ENCODE measurements at places on chromosomes 5 and 9. TPM values are rescaled to one million over a fixed set of nuclear protein-coding genes. Genes with fewer than 3 reads are reported as not detected.

GRCh38 chr9:104604801-104605200 lies 626 bp downstream of the OR13C2 start:
- DNase-seq: no peak

- DNase-seq: no peak
These were observed 840.7 kb upstream of the EDIL3 start for GRCh38 chr5:85225388-85225787.

DNA sequence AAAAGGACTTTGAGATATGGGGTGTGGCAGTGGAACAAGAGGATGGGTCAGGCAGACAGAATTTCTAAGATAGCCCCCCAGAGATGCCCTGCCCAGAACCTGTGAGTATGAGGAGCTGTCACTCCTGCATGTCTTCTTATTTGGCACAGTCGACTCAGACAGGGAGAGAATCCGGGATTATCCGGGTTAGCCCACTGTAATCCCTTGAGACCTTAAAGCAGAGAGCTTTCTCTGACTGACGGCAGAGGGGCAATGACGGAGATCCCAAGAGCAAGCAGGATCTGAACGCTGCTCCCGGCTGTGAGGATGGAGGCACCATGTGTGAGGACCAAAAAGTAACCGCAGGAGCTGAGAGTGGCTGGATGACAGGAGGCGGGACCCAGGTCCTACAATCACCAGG lies 8.8 kb upstream of the NHP2 start:
- DNase-seq: no peak

- no peak for DNase-seq
These were observed 293.9 kb upstream of the TARS1 start for GRCh38 chr5:33146881-33147280.

PCDHGB3 gene
- polyA plus RNA-seq: 0.74 TPM

DNA sequence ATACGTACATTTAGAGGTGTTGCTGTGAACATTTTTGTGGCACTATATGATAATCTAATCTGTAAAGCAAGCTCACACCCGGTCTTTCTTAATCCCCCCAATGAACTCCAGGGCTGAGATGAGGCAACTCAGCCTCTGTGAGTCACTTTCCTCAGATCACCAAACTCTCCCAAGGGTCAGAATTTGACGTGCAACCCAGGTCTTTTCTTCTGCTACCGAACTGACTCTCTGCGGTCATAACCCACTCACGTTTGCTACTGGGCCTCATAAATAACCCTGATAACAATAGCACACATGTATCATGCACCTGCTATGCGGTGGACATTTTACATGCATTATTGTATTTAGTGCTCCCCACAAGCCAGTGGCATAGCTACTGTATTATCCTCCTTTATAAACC lies 153.1 kb downstream of the DROSHA start:
- no peak for DNase-seq

DNA sequence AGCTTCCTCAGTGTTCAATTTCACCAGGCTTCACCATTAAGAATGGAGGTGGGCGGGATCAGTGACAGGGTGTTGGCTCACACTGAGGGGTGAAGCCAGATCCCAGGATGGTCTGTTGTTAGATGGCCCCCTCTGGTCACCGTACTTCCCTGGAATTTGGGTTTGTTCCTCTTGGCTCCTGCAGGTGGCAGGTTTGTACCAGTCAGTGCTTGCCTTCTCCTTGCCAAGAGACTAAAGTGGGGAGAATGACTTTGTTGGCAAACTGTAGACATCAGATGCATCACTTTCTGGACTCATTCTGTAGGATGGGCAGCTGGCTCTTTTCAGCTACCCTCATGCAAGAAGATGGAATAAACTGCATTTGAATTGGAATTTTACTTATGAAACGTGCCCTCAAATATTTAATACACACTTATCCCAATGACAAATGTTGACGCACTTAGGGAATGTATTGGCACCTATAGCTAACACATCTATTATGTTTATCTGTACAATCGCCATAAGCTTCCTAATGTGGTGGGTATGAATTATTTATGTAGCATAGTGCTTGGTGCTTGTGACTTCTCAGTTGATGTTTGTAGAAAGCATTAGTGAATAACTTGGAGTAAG lies 31.4 kb upstream of the ANKRD55 start:
- peak; percentile 32 for DNase-seq

GRCh38 chr9:132163457-132163875 lies 1.6 kb downstream of the NTNG2 start:
- no peak for DNase-seq

DNA sequence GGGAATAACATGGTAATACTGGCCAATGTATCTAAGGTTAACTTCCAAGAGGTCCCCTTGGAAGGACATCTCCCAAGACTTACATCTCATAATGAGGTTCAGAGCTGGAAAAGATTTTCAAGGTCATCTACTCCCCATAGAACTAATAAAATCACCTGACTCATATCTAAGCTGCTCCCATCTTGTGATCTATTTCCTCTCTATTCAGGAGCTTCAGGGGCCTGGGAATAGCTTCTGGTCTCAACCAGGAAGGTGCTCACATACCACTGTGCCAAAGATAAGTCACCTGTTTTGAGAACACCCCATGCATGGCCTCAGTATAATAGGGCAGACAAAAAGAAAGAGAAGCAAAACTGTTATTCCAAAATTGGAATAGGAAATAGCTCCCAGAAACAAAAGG lies 74.2 kb downstream of the OXCT1 start:
- DNase-seq: no peak

FBP2 gene
- 1.6 TPM for polyA plus RNA-seq

- no peak for DNase-seq
These were observed 37.0 kb upstream of the RPS23 start for GRCh38 chr5:82314964-82315758.

DNA sequence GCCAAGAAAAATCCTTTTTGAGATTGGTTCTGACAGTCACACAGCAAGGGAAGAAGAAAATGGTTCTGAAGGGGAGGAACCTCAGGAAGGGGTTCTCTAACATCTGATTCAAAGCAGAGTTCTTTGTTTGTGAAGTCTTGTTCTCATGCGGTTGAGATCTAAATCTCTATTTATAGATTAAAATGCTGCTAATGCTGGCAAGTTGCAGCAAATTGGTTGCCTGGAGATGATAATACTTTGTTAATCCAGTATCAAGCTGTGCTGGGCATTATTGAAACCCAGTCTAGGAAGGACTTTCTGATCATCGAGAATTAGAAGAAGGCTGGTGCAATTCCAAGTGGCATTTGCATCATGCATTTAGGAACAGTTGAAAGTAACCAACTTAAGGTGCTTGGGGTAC lies 34.0 kb upstream of the SLC28A3 start:
- DNase-seq: no peak

DNA sequence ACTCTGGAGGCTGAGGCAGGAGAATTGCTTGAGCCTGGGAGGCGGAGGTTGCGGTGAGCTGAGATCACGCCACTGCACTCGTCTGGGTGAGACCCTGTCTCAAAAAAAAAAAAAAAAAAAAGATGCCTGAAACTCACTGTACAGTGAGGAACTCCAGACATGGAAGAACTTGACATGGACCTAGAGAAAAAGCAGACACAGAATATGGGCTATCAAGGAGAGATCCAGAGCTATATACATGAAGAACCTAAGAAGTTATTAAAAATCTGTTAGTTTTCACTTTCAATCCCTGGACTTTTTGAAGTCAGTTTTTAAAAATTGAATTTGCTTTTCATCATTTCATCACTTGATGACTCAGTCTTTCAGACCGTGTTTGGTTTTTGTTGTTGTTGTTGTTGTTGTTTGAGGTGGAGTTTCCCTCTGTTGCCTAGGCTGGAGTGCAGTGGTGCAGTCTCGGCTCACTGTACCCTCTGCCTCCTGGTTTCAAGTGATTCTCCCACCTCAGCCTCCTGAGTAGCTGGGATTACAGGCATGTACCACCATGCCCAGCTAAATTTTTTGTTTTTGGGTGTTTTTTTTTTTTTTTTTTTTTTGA lies 20.3 kb downstream of the PAIP2 start:
- no peak for DNase-seq

DNA sequence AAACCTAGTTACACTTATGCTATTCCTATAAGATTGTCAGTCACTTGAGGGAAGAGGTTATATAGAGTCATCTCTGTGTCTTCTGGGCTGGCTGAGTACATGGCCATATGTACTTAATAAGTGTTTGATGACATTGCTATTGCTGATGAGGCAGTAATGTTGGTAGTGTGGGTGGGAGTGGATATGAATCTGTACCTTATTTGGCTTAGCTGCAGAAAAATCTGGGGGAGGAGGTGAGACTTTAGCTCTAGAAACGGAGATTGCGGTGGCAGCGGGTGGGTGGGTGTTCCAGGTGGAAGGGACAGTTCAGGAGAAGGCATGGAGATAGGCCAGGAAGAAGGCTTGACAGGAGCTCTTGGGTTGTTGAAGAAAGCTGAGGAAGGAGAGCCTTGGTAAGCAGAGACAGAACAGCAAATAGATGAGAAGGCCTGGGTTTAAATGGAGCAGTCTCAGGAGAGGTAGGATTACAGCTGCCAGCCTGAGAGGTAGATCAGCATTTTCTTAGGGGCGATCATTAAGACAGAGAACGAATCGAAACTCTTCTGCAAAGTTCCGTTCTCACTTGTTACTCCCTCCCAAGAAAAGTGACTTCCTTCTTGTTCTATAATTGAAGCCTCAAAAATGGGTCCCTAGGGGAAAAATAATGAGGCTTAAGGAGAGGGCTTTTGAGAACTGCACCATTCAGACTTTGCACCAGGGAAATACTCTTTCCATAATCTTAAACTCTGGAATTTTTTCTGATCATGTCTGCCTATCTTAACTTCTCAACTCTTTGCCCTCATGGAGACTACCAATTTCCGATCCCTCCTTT lies 160.5 kb downstream of the UNC13B start:
- DNase-seq: no peak

PCAT7 gene
- polyA plus RNA-seq: 9.2 TPM

- DNase-seq: no peak
These were observed 483.7 kb upstream of the PIK3R1 start for GRCh38 chr5:67731886-67732285.

GRCh38 chr9:129962451-129962864 lies 80.5 kb downstream of the FNBP1 start:
- DNase-seq: no peak

DNA sequence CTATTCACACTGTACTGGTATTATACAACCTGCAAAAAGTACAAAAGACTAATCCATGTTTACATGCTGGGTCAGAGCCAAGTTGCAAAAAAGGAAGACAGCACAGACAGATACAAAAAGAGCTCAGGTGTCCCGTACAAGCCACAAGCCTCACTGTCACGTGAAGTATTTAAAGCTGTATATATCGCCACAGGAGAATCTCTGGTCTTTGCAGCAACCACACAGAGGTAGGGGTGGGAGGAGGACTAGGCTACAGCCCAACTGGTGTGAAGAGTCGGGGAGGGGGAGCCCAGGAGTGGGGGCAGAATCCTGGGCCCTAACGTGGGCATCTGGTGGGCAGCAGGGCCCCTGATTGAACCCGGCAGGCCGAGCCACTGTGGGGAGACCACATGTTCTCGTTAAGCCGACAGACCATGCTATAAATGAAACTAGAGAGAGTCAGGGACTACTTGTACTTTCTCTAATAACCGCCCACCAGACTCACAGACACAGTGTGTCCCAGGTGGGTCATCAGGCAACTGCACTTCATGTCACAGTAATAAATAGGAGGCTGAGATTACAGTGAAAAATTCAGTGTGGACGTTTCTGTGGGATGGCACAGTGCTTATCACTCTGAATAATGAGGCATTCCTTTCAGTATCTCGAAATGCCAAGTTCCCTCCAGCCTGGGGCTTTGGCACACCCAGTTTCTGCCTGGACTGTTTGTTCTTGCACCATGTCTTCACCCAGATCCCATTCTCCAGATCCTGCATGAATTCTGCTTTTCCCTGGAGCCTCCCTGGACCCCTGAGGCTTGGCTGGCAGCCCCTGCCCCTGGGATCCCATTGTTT lies 79.3 kb upstream of the SH3PXD2B start:
- no peak for DNase-seq

RNF208 gene
- polyA plus RNA-seq: 7.7 TPM

- no peak for DNase-seq
These were observed 344.9 kb downstream of the EFNA5 start for GRCh38 chr5:107325866-107326265.

ACTL7B gene
- 162 TPM for polyA plus RNA-seq

GRCh38 chr5:64923151-64923685 lies 154.5 kb downstream of the CWC27 start:
- no peak for DNase-seq

- DNase-seq: peak; percentile 95
These were observed 965 bp downstream of the PTGDS start for GRCh38 chr9:136978073-136978864.

GRCh38 chr9:76255781-76256455 lies 138.3 kb downstream of the RFK start:
- peak; percentile 66 for DNase-seq

DNA sequence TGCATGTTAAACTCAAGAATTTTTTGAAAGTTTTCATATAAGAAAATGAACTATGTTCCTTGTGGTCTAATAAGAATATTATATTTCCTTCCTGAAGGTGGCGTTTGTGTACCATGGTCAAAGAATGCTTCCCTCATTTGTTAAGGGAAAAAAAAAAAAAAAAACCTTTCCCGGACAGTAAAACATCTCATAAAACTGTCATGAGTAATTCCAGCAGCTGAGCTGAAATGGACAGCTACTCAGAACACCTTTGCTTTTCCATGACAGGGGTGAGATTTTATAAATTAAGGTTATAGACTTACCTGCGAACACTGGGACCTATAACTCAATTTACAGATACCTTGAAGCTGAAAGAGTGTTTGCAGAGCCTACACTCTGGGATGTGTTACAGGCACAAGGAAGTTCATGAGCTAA lies 113.2 kb upstream of the RANBP3L start:
- DNase-seq: no peak

- no peak for DNase-seq
These were observed 16.2 kb upstream of the KIF2A start for GRCh38 chr5:62289813-62290212.

HSPA9 gene
- 145 TPM for polyA plus RNA-seq

DNA sequence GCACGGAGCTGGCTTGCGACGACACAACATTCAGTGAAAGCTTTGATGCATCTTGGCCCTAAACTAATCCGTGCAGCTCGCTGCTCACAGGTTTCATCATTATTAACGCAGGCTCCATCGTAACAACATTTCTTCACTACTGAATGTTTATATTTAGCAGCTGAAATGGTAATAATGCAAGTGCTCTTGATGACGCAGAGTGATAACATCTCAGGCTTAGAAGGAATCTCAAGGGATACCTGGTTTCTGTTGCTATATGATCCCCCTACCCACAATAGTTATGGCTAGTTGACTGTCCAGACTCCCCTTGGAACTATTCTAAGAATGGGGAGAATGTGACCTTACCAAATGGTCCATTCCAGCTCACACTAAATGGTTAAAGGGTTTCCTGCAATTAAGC lies 36.2 kb downstream of the C5 start:
- no peak for DNase-seq

DNA sequence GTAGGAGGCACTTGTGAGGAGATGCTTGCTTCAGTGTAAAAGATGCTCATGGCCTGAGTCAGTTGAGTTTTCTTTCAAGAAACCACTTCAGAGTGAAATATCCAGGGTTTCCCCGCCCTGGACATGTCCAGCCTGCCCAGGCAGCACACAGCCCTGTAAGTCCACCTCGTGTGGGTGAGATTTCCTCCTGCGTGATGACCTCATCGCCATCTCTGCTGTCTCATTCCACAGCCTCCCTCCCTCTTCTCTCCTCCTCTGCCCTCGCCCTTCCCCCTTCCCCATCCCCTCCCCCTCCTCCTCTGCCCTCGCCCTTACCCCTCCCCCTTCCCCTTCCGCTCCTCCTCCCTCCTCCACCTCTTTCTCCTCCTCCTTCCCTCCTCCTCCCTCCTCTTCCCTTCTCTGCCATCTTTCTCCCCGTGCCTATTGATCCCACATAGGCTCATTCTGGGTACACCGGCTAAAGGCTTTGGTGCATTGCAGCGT lies 34.0 kb upstream of the NCS1 start:
- DNase-seq: no peak

All from testis (tissue), 5 donors.